Stimulated activated CD4-positive, alpha-beta T cell treated with anti-CD3 and anti-CD28 coated beads, Interleukin-1b, Interleukin-23, amount 100 ng/mL, for 48 hours (primary cell): ENCODE measurements at places on chromosomes 2 and 18.

DNA sequence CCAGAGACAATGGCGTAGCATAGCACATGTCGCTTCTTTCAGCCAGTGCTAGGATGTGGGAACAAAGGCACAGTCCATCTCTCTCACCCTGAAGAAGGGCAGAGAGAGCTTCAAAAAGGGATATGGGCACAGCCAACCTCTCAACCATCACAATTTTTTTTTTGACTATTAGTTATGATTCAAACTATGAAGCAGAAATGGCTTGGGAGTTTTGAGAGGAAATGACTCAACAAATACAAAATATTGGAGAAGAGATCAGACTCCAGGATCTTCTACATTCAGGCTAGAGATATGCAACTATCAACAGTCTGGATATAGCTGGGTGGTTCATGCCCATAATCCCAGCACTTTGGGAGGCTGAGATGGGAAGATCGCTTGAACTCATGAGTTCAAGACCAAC is 109.1 kb downstream of the MCFD2 start:
- DNase-seq: no peak

GRCh38 chr18:3648641-3649040 is 198.7 kb downstream of the TGIF1 start:
- DNase-seq: no peak

- DNase-seq: no peak
Observed at GRCh38 chr2:4973973-4974372, 718.2 kb upstream of the SOX11 start.

DNA sequence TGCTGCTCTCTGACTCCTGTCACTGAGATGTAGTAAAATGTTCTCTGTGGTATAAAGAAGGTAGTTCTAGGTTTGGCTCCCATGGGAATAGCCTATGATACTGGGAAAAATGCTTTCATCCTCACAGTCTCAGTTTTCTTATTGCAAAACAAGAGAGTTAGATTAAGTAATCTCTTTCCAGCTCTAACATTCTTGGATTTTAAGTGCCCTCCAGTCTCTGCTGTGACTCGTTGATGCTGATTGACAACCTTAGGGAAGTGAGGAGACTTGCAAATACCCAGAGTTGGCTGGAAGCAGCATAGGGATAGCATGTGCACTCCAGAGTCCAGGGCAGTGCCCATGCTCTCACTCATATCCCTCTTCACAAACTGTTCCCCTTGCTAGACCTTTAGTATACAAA is 534.9 kb downstream of the SLC4A3 start:
- no peak for DNase-seq

GRCh38 chr2:67619204-67619603 is 222.1 kb downstream of the ETAA1 start:
- no peak for DNase-seq

GRCh38 chr2:97714084-97714949 is 941 bp downstream of the ZAP70 start:
- peak; percentile 51 for DNase-seq

- DNase-seq: no peak
Observed at GRCh38 chr18:27061488-27062095, 123.5 kb downstream of the CHST9 start.

- DNase-seq: no peak
Observed at GRCh38 chr18:45167631-45168280, 447.5 kb upstream of the SLC14A2 start.

DNA sequence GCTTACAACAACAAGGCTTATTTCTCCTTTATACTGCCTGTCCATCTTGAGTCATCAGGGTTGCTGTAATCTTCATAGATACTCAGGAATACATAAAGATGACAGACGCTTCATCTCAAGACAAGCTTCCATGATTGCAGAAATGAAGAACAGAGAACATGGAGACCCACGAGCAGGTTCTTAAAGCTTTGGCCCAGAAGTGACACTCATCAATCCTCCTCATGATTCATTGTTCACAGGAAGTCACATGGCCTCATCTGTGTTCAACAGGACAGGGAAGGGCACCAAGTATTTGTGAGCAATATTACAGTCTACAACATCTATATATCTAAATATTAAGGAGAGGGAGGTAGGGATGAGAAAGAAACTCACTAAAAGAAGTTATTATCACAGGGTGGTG is 36.5 kb upstream of the PGAP1 start:
- no peak for DNase-seq

- no peak for DNase-seq
Observed at GRCh38 chr2:1964659-1965058, 220.3 kb upstream of the PXDN start.

GRCh38 chr18:55552526-55553189 is 35.3 kb downstream of the TCF4 start:
- no peak for DNase-seq

DNA sequence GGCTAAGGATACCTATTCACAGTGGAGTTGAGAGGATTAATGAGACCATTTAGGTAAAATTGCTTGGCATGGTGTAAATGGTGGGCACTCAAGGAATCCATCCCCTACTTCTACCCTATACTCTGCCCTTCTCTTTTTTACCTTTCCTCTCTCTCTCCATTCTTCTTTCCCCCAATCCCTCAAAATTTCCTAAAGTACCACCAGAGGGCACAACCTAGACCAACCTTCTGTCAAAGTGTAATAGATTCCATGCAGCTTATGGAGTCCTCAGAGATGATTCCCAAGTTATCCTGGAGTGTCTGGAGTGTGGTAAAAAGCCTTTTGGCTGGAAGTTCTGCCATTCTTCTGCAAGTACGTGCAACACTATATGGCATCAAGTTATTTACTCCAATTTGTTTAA is 33.0 kb upstream of the CCDC195 start:
- no peak for DNase-seq

DNA sequence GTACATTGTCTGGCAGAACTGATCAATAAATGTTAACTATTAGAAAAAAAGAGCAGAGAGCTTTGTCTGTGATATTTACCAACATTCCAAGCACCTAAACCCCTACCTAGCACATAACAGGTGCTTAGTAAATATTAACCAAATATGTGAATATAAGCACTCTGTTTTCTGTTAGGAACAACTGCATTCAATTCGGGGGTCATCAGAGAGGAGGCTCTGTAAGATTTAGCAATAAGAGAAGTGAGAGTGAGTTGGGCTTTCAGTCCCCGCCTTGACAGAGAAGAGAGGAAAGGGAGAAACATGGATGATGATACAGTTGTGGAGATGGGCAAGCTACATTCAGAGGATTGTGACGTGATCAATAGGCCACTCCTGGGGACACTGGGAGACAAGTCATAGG is 47.7 kb downstream of the MYOM1 start:
- no peak for DNase-seq

DNA sequence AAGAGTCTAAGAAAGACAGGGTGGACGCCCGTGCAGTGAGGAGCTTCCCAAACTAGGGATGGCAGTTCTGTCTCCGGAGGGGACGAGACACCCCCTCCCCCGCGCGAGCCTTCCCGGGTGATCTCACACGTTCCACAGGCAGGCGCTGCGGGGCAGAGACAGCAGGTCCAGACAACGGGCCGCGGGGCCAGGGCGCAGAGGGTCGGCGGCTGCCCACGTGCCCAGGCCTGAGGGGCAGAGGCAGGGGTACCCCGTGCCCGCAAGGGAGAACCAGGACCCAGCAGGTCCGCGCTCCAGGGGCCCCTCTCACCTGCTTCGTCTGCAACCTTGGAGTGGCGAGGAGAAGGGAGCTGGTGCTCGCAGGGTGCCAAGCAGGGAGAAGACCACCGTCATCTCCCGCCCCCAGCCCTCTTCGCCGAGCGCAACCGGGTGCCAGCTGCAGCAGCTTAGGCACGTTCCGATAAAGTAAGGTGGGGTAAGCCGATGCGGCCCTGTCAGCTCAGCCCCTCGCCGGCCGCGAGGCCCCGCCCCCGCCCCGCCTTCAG is at the start of gene GPR155:
Gene GPR155, minus strand, starts transcription at position 467 of the 545 bp plus-strand sequence. CDS start 5,073 bp downstream, outside the sequence.
- peak; percentile 35 for DNase-seq

DNA sequence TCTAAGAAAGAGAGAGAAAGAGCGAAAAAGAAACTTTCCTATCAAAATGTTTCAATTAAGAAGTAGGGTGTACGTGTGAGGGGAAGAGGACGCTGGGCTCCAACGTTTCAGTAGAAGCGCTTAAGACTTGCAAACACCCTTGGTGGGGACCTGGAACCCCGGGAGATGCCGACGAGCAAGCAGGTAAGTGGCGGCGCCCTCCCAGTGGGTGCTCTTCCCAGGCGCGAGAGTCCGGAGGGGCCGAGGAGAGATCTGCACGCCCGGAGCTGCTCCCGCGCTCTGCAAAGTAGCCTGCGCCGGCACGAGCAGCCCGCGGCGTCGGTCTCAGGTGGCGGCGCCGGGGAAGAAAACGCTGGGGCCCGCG is 678 bp upstream of the OTX1 start:
- no peak for DNase-seq

DNA sequence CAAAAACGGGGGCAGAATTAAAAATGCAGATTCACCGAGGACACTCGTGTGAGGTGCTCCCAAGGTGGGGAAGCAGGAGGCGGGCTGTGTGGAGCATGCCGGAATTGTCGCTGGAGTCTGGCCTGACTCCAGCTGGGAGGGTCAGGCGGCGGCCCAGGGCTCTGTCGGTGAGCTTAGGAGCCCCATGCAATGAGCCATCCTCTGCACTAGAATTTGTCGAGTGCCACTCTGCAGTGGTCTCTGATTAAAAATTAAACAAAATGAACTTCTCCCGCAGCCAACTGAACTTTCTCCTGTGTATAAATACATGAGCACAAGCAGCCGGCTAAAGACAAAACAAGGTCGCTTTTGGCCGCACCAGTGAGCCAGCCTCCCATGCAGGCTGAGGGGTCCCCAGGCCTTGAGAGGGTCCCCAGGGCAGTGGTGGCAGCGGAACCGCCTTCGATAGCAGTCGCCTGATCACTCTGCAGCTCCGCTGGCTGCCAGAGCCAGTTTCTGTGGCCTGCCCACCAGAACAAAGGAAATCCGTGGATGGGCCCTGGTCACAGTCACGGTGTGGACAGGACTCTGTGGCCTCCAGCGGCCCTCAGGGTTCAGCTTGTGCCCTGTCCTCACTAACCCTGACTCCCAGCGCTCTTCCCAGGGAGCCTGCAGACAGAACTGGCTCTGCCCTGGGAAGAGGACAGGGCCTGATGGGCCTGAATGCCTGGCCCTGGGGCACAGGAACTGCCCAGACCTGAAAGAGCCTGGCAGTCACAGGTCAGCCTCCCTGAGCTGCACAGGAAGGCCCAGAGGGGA is 201.3 kb downstream of the EIPR1 start:
- no peak for DNase-seq

GRCh38 chr2:218807626-218808025 is 24.0 kb downstream of the PRKAG3 start:
- DNase-seq: no peak

GRCh38 chr2:76050196-76050595 is 339.5 kb upstream of the GCFC2 start:
- no peak for DNase-seq

GRCh38 chr2:135636982-135637381 is 104.7 kb upstream of the UBXN4 start:
- DNase-seq: no peak

GRCh38 chr18:39806525-39806924 is 2148.5 kb upstream of the PIK3C3 start:
- no peak for DNase-seq

DNA sequence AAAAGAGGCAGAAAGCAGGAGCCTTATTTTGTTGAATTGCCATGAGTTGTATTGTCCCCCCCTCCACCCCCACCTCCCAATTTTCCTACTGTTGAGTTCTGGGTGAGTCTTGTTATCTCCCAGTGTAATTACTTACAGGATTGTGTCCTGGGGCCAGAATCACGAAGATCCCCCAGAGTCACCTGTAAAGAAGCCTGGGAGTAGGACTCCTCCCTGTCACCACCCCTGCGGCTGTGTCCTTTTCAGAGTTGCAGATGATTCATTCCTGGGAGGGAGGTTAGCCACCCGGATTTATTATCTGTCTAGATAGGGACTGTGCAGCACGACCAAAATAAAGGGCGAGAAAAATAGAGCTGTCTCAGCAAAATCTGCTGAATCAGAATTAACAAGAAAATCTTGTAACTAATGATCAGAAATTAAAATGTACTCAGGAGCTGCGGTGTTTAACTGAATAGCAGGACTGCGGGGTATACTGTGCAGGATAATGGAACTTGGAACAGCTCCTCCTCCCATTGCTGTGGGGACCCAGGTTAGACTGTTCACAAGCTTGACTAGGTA is 81.7 kb upstream of the CAPN13 start:
- DNase-seq: no peak

DNA sequence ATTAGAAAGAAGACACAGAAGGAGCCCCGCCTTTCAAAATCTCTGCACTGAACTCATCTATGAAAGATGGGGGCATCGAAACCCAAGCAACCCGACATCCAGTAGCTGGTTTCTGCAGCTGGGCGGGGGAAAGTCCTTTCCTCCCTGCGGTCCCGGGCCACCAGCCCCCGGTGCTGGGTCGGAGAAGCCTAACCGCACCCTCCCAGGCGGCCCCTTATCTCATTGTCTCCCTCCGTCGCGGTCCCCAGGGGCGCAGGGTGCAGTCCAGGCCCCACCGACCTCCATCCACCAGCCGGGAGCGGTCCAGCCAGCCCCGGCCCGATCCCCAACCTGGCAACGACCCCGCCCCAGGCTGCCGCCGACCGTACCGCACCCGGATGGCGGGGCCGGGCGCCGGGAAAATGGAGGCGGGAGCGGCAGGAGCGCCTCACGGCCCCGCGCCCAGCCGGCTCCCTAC is 452 bp downstream of the RAPH1 start:
- DNase-seq: peak; percentile 11

- no peak for DNase-seq
Observed at GRCh38 chr2:133982256-133982655, 271.6 kb upstream of the MGAT5 start.

GRCh38 chr18:34506198-34506597 is 203.9 kb upstream of the DTNA start:
- DNase-seq: no peak

DNA sequence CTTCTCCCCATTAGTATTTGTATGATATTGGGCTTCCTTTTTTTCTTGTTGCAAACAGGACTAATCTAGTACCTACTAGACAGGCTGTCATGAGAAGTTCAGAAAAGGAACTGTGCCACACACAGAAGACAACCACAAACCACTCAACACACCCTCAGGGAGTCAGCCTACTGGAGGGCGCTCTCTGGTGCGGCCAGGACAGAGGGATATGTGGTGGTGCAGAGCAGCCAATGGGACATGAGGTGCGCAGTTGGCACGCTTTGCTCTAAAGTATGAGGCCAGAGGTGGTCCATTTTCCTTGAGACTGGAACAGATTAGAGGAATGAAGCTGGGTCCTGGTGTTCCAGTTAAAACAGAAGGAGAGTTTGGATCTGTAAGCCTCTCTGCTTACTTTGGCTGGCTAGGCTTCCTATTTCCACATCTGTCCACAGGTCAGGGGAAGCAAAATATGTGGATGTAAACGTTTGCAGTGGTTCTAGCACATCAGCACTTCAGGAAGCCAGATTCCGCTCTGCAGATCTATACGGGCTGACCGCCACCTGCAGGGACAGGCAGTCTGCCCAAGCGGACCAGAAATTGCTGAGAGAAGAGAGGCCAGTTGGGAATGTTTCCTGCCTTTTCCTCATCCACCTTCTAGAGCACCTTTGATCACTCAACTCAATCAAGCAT is 114.1 kb downstream of the GFPT1 start:
- no peak for DNase-seq

- DNase-seq: no peak
Observed at GRCh38 chr2:110843959-110844510, 111.7 kb downstream of the ACOXL start.
